ENCODE measurements at places on chromosomes 2 and 18. TPM values are rescaled to one million over a fixed set of nuclear protein-coding genes. Genes with fewer than 3 reads are reported as not detected.

GRCh38 chr2:183105402-183106134 lies 18.7 kb upstream of the NUP35 start:
- no peak for DNase-seq

- DNase-seq, result peak; percentile 73
Observed at GRCh38 chr2:66683599-66683998, 248.7 kb downstream of the MEIS1 start.

The VAPA gene
- total RNA-seq, result 213 TPM

DNA sequence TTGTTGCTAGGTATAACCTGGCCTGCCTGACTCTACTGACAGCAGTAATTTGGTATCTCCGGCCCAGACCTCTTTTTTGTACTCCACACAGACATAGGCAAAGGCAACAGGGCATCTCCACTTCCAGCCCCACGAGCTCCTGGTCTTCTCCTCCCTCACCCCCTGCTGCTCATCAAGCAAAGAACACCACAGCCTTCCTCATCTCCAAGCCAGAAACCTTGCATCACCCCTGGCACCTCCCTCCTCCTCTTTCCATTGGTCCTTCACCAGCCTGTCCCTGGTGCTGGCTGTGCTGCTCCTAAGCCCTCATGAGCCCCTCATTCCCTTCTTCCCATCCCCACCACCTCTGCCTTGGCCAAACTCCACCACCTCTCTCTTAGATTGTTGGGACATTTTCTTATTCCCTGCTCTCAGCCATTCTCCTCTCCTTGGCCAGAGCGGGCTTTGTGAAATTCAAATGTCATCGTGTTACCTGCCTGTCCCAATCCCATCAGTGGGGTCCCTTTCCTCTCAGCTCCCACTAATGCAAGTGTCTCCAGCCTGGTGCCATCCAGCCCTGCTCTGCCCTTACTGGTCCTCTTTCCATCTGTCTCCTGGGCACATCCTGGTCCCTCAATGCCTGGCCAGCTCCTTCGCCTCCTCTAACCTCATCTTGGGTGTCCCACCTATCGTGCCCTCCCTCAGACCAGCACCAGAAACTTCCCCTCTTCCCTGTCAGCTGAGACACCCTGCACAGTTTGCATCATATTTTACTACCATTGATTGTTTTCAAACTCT lies 77.4 kb downstream of the INHBB start:
- no peak for DNase-seq

DNA sequence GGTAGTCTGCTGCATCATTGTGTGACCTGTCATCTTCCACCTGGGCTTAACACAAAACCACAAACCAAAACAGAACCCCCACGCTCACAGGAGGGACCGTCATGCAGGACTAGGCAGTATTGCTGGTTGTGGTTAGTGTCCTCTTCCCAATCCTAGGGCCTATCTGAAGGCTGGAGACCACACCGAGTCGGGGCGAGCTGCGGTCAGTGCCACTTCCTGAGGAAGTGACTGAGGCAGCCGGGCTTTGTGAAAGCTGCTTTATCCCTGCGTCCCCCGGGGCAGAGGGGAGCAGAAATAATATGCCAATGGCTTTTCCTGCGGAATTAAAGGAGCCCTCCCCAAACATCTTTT lies 22.9 kb downstream of the ZNF532 start:
- peak; percentile 58 for DNase-seq

The IL36A gene
- not detected for total RNA-seq

The NFATC1 gene
- 7.4 TPM for total RNA-seq

DNA sequence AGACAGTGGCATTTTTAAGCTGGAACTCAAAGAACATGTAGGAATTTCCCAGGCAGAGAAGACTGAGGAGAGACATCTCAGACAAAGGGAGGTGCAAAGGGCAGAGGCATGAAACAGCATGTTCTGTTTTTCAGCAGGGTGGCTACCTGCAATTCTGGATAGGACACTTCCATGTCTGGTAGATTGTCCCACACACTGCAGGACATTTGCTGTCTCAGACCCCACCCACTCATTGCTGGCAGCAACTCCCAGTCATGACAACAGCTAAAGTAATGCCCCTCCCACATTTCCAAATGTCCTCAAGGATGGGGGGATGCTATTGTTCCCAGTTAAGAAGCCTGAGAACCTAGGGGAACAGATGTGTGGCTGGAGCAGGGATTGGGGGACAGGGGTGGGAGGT lies 40.8 kb downstream of the ANKRD44 start:
- no peak for DNase-seq

- no peak for DNase-seq
Observed at GRCh38 chr2:54630858-54631497, 92.5 kb upstream of the EML6 start.

GRCh38 chr2:9800975-9801726 lies 42.1 kb upstream of the TAF1B start:
- no peak for DNase-seq

The GPR55 gene
- 0.37 TPM for total RNA-seq

GRCh38 chr2:173854840-173855239 lies 110.3 kb downstream of the SP3 start:
- DNase-seq, result no peak

The MERTK gene
- total RNA-seq, result 20.4 TPM

The SPC25 gene
- 0.49 TPM for total RNA-seq

- no peak for DNase-seq
Observed at GRCh38 chr2:174020926-174021662, 55.9 kb upstream of the SP3 start.

The HES6 gene
- total RNA-seq, result 18.0 TPM

GRCh38 chr2:105712166-105712915 lies 32.4 kb upstream of the NCK2 start:
- DNase-seq, result no peak

DNA sequence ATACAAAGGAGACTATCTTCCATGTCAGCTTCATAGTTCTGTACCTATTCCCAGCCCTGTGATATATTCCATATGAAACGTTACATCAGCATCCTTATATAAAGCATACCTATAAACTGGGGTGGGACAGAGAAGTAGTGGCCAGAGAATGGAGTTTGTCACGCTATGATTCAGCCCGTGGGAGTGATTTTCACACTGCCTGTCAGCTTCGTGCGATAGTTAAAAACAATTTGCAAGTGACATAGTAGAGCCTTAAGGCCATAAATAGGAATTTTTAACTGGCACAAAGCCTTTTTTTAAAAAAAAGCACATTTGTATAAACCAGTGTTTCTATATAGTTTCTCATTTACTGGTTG lies 30.2 kb downstream of the PKP4 start:
- DNase-seq, result no peak

The SERPINB12 gene
- total RNA-seq, result not detected

The POTEI gene
- 0.03 TPM for total RNA-seq

- peak; percentile 57 for DNase-seq
Observed at GRCh38 chr2:230895536-230896345, 29.3 kb downstream of the GPR55 start.

DNA sequence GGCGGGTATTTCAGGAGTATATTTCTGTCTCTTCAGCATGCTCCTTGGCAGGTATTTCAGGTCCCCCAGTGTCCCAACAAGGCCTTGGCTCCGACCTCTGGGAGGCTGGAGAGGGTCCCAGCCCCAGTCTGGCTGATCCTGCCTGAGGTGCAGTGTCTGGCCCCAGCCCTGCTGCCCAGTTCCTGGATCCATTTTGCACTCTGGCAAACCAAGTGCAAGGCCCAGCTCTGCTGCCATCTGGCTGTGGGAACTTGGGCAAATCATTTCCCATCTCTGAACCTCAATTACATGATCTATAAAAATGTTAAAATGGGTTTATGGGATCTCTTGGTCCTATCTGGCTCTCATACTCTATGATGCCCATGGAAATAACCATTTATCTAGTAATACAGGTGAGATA lies 63.6 kb downstream of the ZBTB7C start:
- no peak for DNase-seq

The M1AP gene
- total RNA-seq, result 2.0 TPM

DNA sequence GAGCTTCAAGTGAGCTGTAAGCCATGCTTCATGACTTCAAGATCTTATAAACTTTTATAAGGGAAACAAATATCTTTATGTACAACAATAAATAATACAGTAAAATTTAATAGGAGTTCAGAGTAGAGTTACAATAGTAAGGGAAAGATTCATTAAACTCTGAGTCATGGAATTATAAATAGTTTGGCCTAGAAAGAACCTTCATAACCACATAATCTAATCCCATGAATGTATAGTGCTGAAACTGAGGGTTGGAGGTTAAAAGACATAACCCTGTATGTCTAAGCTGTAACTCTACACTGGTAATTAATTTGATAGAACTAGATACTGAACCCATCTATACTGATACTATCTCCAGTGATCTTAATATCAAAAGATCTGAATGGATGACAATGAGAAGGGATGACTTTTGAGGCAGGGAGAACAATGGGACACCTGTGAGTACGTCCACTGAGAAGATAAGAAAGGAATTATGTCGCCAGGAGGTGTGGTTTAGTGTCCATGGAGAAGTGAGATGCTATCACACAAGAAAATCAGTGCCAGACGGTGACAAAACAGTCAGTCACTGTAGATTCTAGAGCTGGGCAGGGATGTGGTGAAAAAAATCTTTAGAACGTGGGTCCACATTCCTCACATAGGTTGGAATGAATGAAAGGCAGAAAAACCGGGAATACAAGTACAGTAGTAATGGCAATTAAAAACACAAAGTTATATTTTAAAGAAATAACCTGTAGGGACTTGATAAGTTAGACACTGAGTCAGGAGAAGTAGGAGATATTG lies 1.1 kb downstream of the IL1F10 start:
- DNase-seq, result no peak

The PDK1 gene
- total RNA-seq, result 17.7 TPM

- no peak for DNase-seq
Observed at GRCh38 chr2:5977477-5977876, 285.3 kb downstream of the SOX11 start.

GRCh38 chr2:20457661-20458630 lies 11.1 kb downstream of the RHOB start:
- DNase-seq, result no peak

GRCh38 chr2:28318023-28318422 lies 74.6 kb upstream of the FOSL2 start:
- DNase-seq, result no peak

DNA sequence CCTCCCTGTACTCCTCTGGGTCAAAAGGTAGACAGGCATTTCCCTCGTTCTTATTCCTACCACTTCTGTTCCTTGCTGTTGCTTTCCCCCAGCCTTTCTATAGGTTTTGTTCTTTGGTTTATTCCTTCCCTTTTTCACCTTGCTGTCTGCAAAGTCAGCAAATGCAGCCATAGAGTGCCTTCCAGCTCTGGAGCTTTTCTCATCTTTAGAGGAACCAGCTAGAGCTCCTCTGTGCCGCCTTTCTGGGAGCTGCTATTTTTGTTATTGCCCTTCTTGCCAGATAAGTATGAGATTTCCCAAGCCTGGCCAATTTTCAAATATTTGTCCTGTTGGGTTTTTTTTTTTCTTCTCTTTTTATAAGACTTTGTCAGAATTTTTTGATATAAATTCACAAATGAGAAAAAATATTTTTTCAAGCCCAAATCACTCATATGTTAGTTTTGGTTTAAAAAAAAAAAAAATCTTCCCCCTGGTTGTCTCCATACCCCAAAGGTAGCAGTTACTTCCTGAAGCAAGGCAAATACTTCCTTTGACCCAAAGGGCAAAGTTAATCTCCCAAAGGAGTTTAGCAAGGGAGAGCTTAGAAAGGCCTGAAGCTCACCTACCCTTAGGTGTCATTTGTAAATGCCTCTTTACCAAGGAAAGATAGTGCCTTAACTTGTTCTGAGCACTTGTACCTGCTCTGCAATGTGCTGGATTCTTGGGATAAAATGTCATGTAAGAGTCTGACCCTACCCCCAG lies 5.1 kb upstream of the TTC27 start:
- no peak for DNase-seq

- DNase-seq, result no peak
Observed at GRCh38 chr2:219473511-219473910, 25.2 kb upstream of the GMPPA start.

The CFAP65 gene
- 0.29 TPM for total RNA-seq

The DHRS9 gene
- total RNA-seq, result 2.0 TPM

The HOXD12 gene
- not detected for total RNA-seq

DNA sequence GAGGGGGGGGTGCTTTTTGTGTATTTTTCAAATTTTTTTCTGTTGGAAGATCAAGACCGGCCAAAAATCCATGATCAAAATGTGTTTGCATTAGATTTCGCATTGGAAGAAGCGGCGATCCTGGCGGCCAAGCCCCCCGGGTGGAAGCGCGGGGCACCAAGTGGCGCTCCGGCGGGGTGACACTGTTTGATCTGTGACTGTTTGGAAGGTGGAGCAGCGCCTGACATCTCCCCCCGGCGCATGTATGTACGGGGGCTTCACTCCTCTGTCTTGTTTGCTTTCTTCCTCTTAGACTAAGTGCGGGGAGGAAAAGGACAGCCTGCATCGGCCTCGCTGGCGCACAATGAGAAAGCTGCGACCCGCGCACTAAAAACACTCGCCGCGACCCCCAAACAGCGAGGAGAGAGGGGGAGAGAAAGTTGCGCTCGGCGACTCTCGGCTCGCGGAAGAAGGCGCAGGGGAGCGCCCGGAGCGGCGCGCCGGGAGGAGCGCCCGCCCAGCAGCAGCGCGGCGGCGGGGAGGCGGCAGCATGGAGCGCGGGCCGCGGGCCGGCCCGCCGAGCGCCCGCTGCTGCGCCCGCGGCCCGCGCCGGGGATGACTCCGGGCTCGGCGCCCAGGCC lies 515 bp downstream of the TSHZ1 start:
- DNase-seq, result no peak

- no peak for DNase-seq
Observed at GRCh38 chr2:157087373-157088002, 170.0 kb upstream of the GALNT5 start.

DNA sequence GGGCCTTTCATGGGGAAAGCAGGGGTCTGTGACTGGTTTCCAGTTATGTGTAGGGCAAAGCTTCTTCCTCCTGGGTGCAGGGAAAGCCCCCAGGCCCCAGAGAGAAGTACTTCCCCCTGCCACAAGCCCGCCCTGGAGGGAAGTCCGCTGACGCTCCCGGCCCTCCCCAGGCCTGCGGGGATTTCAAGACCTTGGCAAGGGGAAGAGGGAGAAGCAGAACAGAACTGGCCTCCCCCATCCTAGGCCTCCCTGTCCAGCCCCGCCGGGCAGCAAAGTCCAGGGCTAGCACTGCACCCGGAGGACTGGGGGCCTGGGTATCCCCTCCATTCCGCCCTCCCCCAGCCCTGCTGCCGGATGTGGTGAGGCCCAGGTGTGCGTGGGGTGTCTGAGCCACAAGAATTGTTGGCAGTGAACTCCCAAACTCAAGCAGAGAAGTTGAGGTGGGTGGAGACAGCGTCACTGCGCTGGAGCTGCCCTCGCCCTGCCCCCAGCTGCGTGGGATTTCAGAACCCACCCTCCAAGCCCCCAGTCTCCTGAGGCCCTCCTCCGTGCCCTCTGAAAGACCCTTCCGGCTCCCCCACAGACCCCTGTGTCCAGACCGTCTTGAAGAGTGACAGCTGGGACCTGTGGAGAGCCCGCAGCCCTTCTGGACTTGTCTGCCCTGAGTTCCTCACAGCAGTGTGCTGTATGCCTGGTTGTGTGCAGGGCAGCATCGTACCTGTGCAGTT lies 1.1 kb upstream of the DUSP2 start:
- peak; percentile 48 for DNase-seq

DNA sequence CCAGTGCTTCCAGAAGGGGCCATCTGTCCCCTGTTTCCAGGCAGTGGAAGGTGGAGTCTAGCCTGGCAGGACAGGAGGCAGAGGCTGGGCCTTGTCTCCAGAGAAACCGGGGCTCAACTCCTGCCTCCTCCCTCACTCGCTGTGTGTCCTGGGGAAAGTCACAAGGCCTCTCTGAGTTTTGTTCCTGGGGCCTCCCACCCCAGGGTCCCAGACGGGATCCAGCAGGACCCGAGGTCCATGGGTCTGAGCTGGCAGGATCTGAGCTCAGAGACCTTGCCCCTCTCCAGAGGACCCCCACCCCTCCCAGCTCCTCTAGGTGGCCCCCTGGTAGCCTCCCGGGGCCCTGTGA lies 72.2 kb upstream of the TAF1B start:
- no peak for DNase-seq

The EVA1A gene
- 0.43 TPM for total RNA-seq
